ENCODE measurements at places on chromosomes 16 and 17.

GRCh38 chr17:80081596-80081995 is 19.8 kb upstream of the GAA start:
- no peak for DNase-seq

GRCh38 chr16:76386784-76387183 is 109.6 kb downstream of the CNTNAP4 start:
- DNase-seq: no peak

DNA sequence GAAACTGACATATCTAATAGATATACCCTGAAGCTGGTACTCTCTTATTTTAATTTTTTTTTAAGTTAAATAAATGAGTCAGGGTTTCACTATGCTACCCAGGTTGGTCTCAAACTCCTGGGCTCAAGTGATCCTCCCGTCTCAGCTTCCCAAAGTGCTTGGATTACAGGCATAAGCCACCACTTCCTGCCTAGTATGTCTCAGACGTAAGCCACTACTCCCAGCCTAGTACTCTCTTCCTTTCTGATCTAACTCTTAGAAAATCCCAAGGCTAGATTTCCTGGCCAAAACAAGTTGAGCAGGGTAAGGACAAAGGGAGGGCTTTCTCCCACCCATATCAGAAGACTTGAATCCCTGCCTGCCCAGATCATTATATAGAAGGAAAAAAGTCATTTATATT is 33.7 kb downstream of the HOXB1 start:
- no peak for DNase-seq

DNA sequence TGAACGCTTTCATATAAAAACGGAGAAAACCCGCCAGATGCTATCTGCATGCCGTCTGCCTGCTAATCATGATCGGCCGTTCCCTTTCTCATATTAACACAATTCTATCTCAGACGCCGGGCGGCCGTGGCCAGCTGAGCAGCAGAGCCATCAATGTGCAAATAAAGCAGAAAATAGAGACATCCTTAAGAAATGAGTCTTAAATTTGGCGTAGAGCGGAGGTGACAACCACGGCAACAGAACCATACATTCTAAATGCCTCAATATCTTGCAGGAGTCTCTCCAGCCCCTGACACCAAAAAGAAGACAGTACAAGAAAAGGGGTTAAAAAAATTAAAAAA is 2.7 kb upstream of the IRX5 start:
- DNase-seq: no peak

DNA sequence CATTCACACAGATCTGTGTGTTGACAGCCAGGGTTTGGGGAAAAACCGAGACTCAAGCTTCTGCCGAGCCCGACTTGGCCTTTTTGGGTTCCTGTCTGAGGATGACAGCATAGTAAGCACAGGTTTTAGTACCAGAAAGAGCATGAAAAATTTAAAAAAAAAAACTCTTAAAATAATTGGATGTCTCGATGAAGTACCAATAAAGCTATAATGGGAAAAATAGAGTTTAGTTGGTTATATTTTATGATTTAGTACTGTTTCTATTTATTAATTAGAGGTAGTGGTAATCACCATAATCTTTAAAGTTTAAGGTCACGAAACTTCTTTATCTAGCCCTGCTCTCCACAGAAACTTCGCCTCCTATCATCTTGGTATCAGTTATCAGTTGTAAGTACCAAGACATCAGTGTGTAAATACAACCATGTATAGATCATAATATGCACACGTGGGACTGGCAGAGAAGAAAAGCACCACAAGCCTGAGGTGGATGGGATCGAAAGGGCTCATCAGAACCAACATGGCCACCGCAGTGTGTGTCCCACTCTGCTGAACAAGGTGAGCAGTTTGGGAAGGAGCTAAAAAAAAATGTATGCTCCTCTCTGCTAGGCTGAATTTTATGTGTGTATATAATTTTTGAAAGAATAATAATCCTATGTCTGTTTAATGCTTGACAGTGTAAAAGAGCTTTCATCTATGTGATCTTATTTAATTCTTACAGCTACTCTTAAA is 14.4 kb upstream of the EEF2K start:
- no peak for DNase-seq

- peak; percentile 14 for DNase-seq
These were observed 460.6 kb downstream of the KCNJ2 start for GRCh38 chr17:70629902-70630301.

DNA sequence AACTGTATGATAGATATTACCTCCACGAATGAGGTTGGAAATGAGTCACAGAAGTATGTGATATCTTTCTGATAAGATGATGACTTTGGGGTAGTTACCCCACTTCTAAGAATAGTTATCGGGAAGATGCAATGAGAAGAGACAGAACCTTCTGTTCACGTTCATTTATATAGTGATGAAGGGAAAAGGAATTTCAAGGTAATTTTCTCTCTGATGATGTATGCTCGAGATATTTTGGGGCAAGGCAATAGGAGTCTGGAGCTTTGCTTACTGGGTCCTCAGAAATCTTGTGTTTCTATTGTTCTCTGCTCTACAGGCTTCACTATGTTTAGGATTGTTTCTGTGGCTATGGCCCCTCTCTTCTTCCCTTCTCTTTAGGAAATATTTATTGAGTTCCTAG is 1389.6 kb downstream of the CDH8 start:
- no peak for DNase-seq

DNA sequence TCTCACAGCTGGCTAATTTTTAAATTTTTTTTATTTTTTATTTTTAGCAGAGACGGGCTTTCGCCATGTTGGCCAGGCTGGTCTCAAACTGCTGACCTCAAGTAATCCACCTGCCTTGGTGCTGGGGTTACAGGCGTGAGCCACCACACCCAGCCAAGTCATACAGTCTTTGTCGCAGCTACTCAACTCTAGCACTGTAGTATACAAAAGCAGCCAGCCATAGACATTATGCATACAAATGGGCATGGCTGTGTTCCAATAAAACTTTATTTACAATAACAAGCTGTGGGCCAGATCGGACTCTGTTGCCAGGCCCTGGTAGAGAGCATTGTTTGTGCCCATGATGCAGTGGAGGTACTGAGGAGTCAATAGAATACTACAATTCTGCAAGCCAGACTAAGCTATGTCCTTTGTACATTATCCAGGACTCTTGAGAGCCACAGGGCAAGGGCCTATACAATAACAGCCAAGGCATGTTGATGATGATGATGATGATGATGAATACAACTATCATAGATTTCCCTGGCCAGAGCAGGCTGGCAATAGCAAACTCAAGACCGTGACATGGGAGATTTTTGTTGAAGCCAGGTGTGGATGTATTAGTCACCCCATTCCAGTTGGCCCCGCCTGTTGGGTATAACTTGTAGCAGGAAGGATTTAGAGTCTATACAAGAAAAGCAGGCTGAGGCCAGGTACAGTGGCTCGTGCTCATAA is 101.8 kb downstream of the MYH11 start:
- no peak for DNase-seq

DNA sequence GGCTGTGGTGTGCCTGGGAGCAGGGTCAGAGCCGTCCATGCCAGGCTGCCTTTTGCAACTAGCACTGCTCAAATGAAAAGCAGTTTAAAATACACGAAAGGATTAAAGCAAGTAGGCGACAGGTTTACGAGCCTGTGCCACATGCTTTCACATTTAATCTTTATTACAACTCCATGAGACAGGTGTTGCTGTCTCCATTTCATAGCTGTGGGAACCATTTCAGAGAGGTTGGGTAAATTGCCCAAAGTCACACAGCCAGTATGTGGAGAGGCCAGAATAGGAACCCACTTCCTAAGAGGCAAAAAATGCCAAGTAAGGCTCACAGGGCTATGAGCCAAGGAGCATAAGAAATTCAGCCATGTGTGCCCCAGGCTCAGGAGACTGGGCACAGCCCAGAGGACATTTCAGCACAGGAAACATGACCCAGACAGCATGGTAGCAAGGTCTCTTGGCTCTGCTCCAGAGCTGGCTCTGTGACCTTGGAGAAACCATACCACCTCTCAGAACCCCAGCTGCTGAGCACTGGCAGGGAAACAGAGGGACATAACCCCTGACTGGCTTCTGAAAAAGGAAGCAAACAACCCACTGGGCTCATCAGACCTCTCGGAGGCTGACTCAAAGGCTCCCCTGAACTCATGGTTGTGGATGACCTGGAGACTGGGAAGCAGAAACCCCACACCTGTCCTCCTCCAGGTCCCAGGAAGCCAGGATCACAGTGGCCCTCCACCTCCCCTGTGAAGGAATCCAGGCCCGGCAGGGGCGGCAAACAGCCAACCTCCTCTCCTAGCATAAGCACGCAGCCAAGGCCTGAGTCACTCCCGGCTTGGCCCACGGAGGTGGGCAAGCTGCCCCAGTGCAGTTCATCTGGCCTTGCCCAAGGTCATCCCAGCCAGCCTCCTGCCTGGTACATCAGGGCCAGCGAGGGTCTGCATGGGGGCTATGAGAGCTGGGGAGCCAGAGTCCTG is 40.3 kb upstream of the MRPS23 start:
- DNase-seq: peak; percentile 89

DNA sequence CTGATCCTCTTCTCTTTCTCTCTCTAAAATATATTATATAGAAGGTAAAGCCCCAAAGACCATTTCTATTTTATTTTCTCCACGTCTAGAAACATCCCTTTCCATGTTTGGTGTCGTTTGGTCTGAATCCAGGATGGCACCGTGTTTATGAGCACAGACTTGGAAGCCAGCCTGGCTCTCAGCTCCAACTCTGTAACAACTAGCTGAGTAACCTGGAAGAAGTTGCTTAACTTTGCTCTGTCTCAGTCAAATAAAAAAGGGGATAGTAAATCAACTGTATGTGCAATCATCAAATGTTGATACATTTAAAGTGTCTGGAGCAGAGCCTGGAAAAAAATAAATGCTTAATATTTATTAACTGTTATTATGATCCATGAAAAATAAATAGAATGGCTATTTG is 249.8 kb upstream of the MAF start:
- DNase-seq: no peak

DNA sequence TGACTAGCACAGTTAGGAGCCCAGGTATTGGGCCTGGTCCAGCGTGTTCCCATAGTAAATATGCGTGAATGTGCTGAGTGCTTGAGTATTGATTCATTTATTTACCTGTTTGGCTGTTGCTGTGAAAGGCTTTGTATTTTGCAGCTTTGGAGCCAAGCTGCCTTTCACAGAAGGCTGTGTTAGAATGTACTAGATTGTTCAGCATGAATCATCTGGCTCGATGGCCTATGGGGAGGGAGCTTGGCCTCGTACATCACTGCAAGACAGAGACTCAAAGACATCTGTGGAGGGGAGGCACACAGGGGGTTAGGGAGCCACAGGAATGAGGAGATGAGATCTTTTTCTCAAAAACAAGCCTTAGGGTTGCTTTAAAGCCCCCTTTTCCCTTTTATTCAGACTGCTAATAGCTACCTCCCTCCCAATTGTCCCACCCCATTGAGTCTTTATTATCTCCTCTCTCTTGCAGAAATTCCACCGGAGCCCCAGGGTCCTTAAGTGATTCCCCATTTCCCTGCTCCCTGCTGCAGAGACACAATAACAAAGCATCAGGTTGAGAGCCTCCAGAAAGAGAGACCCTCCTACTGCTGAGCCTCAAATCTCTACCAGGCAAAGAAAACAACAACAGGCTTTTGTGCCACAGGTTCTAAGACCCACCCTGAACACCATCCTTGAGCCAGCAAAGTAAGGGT is 307.2 kb downstream of the ABCC12 start:
- DNase-seq: peak; percentile 37

DNA sequence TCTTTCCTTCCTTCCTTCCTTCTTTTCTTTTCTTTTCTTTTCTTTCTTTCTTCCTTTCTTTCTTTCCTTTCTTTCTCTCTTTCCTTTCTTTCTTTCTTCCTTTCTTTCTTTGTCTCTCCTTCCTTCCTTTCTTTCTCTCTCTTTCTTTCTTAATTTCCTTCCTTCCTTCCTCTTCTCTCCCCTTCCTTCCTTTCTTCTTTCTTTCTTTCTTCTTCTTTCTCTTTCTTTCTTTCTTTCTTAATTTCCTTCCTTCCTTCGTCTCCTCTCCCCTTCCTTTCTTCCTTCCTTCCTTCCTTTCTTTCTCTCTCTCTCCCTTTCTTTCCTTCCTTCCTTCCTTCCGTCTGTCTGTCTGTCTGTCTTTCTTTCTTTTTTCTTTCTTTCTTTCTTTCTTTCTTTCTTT is 1446.5 kb upstream of the GOT2 start:
- DNase-seq: no peak

DNA sequence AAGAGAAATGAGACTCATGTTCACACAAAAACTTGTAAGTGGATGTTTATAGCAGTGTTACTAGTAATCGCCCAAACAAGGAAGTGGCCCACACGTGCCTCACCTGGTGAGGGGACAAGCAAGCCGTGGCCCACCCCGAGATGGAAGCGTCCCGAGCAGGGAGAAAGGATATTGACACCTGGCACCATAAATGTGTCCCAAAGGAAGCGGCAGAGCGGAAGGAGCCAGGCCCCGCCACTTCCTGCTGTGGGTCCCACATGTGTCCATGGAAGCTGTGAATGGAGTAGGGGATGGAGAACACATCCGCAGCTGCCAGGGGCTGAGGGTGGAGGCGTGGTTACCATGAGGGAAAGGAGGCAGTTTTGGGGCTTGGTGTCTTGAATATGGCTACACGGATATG is 18.9 kb downstream of the KCNJ18 start:
- DNase-seq: no peak

- no peak for DNase-seq
These were observed 8.6 kb upstream of the LASP1NB start for GRCh38 chr17:38916771-38917170.

DNA sequence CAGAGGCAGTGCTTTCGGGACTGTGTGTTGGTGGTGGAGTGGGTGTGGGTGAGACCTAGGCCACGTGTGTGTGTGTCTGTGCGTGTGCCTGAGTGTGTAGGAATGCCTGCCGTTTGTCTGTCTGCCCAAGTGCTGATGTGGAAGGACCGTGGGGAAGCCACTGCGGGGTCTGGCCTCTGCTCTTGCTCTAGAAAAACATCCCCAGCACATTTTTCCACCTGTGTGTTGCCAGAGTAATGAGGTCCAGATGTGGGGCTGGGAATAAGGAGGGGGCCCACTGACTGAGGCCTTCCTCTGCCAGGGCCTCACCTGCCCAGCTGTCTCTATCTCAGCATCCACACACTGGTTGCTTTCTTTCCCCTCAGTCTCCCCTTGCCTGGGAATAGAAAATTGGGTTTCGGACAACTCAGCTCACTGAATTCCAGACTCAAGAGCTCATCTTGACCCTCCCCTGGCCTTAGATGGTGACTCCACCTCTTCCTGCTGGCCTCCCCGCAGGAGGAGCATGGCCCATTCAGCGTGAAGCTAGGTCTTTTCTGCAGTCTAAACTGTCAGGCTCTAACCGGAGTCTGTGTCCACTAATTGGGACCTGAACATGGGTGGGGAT is 7.6 kb downstream of the SGCA start:
- peak; percentile 88 for DNase-seq

- no peak for DNase-seq
These were observed 191.0 kb upstream of the RPL38 start for GRCh38 chr17:74012465-74012864.

- peak; percentile 44 for DNase-seq
These were observed 5.2 kb downstream of the CACNA1G start for GRCh38 chr17:50565402-50566350.

GRCh38 chr17:75683583-75683982 is 16.4 kb downstream of the SAP30BP start:
- peak; percentile 47 for DNase-seq

GRCh38 chr17:67689534-67690177 is 28.1 kb upstream of the NOL11 start:
- DNase-seq: peak; percentile 63
